ENCODE measurements at places on chromosomes 2 and 18.

- no peak for DNase-seq
Observed at GRCh38 chr2:101418460-101419095, 31.3 kb upstream of the CREG2 start.

GRCh38 chr2:191950132-191950874, 103.4 kb upstream of the CAVIN2 start:
- no peak for DNase-seq

- DNase-seq: no peak
Observed at GRCh38 chr2:218293715-218294429, 1.6 kb upstream of the TMBIM1 start.

GRCh38 chr18:49086926-49087325, 136.2 kb upstream of the SMAD7 start:
- no peak for DNase-seq

GRCh38 chr2:197500503-197501131, 438 bp downstream of the HSPE1 start:
- no peak for DNase-seq

- no peak for DNase-seq
Observed at GRCh38 chr2:15172825-15173224, 388.3 kb downstream of the NBAS start.

- no peak for DNase-seq
Observed at GRCh38 chr2:169260246-169260645, 102.1 kb downstream of the LRP2 start.

GRCh38 chr2:66470199-66470598, 35.3 kb downstream of the MEIS1 start:
- DNase-seq: no peak

GRCh38 chr2:239689985-239690384, 289.2 kb upstream of the HDAC4 start:
- DNase-seq: no peak

DNA sequence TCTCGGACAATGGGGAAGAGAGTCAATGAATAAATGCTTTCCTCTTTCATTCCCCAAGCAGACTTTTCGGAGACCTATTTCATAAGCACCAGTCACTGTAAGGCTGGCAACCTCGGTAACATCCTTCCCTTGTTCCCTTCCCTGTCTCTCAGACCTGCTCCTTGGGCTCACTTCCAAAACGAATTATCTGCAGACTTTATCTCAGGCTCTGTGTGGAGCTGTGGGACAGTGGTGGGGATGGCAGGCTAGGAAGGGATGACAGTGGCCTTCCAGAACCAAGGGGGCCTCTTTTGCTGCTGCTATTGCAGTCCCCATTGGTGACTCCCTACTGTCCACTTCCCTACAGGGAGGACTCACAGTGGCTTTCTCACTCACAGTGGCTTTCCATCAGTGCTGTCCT, 185.6 kb upstream of the MEX3C start:
- no peak for DNase-seq

GRCh38 chr18:22447792-22448191, 30.1 kb upstream of the CTAGE1 start:
- DNase-seq: no peak

DNA sequence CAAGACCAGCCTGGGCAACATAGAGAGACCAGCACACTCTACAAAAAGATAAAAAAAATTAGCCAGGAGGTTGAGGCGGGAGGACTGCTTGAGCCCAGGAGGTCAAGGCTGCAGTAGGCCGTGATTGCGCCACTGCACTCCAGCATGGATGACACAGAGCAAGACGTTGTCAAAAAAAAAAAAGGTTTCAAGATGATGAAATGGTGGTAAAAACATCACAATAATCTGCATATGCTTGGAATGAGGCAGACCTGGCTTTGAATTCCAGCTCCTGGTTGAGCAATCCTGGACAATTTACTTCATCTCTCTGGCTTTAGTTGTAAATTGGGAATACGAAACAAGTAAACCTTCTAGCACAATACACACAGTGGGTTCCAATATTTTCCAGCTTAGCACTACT, 24.1 kb downstream of the USP40 start:
- DNase-seq: no peak

- no peak for DNase-seq
Observed at GRCh38 chr2:99386011-99386410, 48.8 kb downstream of the EIF5B start.

DNA sequence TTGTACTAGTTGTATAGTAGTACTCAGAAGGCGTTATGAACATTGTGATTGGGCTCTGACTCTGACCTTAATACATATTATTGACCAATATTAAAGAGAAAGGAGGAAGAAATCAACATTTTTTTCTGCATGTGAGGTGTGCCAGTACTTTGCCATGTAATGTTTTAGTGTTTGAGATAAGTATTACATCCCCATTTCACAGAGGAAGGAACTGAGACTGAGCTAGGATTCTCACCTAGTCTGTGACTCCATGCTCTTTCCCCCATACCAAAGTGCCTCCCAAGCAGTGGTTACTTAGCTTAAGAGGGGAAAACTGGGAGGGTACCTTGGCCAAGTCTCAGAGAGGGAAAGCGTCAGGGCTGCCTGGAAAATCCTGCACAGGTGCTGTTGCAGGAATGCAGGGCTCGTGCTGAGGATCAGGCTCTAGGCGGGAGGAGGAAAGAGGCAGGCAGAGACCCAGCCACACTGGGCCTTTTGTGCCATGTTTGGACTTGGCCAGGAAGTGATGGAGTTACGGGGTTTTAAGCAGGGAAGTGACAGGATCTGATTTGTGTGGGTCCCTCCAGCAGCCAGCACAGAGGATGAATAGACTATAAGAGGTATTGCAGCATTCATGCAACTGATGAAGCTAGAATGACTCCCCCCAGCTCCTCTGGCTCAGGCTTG, 1.7 kb downstream of the PNKD start:
- DNase-seq: no peak

GRCh38 chr2:237194906-237195305, 109.2 kb downstream of the COPS8 start:
- DNase-seq: no peak

DNA sequence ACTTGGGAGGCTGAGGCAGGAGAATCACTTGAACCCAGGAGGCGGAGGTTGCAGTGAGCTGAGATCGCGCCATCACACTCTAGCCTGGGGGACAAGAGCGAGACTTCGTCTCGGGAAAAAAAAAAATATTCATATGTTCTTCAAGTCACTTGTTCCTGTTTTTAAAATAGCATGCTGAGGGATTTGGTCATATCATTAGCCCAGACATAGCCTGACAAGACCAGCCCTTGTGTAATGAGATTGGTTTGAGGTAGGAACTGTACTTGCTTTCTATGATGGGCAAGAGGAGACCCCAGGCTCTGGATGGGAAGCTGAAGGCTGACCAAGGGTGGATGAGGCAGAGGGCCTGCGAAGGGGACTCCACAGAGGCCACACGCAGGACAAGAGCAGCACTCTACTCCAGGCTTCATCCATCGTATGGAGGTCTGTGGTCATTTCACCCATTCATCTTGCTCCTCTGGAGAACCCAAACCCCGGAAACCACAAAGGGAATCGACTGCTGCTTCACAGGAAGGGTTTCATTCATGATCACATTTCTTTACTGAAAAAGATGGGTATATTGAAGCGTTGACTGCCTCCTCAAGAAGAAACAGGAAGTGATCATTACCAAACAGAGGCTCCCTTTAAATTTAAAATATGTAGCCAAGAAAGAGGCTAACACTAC, 87.1 kb upstream of the ZNF397 start:
- DNase-seq: no peak

DNA sequence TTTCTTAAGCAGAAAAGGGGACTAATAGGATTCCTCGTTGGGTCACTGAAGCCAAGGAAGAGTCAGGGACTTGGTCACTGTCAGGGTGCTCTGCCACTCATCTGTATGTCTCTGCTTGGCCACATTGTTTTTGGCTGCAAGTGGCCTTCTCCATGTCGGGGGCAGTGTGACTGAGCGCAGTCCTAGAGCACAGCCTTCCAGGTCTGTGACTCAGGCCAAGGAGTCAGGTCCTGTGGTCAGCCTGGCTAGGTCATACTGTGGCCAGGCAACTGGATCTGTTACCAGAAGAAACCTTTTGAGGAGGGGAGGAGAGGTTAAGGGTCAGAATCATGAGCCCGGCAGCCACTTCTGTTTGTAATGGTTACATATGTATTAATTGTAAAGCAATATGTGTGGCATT, 61.3 kb downstream of the GALNT1 start:
- no peak for DNase-seq

DNA sequence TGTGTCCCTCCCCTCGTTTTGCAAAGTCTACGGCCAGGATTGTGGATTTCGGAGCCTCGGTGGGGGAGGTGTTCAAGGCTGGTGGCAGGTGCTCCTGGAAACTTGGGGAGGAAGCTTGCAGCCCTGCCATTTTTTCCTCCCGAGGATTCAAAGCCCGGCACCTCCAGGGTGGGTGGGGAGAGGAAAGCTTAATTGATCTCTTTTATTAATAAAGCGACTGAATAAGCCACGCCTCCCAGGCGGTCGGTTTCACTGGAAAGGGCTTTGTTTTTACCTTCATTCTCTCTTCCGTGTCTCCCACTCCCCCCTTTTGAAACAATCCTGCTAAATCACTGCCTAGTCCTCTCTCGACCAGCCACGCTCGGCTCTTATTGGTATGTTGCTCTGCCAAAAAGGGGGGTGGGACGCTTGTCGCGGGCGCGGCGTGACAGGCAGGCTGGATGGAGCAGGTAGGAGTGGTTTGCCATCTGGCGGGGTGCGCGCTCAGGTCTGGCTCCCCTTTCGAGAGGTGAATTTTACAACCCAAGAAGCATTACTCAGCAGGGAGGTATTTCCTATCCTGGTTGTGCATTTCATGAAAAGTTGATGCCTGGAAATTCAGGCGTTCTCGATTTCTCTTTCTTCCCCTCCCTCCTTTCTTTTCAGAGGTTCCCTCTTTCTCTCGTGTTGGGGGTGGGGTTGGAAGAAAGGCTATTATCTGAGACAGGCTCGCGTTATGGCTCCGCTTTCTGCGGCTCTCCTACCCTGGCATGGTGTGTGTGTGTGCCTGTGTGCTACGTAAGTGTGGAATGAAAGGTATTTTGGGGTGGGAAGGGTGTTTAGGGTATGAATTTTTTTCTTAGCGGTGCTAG, 1.4 kb downstream of the NEDD4L start:
- DNase-seq: no peak

DNA sequence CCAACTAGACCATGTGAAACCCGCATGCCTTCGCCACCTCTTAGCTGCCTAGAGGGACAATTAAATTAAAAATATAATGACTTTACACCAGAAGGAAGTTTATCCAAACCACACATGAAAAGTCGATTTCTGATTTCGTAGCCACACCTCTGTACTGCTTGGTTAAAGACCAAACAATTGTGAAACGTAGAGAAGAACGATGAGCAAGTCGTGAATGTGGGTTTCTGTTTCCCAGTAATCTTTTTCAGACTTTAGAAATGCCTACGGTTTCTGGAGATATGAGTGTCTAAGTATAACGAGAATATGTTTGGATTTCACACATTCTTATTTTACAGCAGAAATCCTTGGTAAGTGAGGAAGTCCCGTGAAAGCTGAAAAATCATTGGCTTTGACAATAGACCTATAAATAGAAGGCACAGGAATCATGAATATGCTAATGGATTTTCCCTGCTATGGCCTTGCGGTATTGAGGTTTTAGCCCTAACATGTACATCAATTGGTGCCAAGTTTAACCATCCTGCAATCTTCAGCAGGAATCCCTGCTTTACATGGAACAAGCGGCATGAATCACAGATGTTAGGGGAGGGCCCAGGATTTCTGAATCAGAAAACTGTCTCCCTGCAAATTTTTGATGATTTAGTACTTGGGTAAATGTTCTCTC, 105.6 kb downstream of the TTC32 start:
- no peak for DNase-seq

- no peak for DNase-seq
Observed at GRCh38 chr18:60732143-60732542, 359.6 kb upstream of the MC4R start.

DNA sequence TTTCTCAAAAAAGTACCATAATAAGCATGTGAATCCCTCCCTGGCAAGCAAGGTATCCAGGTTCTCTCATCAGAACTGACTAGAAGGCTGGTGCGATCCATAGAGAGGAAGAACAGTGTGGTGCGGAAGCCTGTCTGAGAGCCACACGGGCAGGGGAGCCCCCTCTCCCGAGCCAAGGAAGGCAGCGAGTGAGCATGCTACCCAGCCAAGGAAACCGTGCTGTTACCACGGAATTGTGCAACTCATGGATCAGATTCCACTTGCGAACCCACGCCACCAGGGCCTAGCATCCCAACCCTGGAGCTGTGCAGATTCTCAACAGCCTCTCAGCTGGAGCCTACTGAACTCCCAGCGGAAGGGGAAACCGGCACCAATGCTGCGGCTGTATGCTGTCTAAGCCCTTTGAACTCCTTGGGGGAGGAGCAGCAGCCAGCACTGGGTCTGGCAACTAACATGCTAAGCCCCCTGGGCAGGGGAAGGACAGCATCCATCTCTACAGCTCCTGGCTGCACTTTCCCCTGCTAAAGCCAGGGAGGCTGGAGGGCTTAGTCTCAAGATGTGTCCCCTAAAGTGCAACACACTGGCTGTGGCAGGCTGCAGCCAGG, 823.1 kb downstream of the EPHA4 start:
- DNase-seq: no peak

- no peak for DNase-seq
Observed at GRCh38 chr2:188091220-188091619, 200.5 kb upstream of the GULP1 start.

- DNase-seq: no peak
Observed at GRCh38 chr18:48589797-48590519, 51.1 kb downstream of the CTIF start.

GRCh38 chr2:68436270-68436669, 30.8 kb downstream of the FBXO48 start:
- no peak for DNase-seq

DNA sequence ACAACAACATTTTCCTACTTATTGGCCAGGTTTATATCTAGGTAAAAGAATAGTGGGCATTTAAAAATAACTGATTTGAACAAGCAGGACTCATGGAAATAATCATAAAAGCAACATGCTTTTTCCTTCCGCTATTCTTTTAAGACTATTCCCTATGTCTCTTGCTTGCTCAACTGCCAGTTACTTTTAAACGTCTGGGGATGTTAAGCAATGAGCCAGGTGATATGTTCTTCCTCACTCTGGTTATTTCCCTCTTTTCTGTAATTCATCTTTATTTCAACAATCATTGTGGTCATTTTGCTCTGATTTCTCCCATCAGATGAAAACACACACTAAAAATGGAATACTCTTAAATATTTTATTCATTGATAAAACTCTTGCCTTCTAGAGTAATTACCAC, 33.4 kb upstream of the SLC8A1 start:
- DNase-seq: no peak

- DNase-seq: no peak
Observed at GRCh38 chr2:143433251-143433650, 304.0 kb downstream of the ARHGAP15 start.

Measured in NCI-H2081 treated with DMSO at 0.1 percent for 48 hours (cell line).